ENCODE measurements at places on chromosomes 12 and 14.

DNA sequence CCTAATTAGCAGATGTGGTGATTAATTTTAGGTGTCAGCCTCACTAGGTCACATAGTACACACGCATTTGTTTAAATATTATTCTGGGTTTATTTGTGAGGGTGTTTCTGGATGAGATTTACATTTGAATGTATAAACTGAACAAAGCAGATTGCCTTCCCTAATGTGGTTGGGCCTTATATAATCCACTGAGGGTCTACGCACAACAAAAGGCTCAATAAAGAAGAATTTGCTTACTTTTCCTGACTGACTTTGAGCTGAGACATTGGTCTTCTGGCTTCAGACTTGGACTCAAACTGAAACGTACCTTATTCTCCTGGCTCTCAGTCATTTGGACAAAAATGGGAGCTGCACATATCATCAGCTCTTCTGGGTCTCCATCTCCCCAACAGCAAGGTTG lies 1132.3 kb upstream of the FLRT2 start:
- no peak for DNase-seq

- DNase-seq, result no peak
These were observed 9.1 kb downstream of the C1R start for GRCh38 chr12:7083125-7083524.

- no peak for DNase-seq
These were observed 365.5 kb upstream of the GARIN6 start for GRCh38 chr12:99282086-99282485.

DNA sequence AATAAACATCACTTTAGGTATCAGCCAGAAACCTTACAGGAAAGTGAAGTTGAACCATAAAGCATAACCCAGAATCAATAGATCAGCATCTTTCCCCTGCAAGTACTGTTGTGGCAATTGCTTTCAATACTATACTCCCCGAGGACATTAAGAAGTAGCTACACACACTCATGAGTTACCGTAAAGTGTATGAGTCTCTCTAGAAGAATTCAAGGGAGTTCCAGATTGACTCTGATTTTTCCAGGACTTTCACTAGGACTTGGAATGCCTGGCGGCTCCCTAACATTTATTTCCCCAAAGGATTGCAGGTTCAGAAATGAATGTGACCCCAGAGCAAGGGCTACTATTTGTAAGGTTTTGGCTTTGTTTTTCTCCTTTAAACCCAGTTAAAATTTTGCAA lies 465.4 kb upstream of the MDGA2 start:
- DNase-seq, result no peak

GRCh38 chr14:60495946-60496345 lies 10.1 kb upstream of the C14orf39 start:
- DNase-seq, result no peak

DNA sequence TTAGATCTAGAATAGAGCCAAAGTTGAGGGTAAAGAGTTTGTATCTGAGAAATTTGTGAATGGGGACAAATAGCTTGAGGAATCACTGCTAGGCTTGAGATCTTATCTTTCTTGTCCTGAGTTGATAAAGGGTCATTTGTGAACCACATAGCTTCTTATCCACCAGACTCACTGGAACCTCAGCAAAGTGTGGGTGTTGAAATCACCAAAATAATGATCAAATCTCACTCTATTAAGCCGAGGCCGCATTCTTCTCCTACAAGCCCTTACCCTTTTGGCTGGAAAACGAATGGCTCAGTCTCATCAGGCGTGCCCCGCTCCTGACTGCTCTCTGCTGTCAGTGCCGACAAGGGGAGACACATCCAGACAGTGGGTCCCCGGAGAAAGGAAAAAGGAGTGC lies 240.6 kb downstream of the EGLN3 start:
- DNase-seq, result no peak

- DNase-seq, result peak; percentile 78
These were observed 18.7 kb downstream of the DAD1 start for GRCh38 chr14:22570132-22570949.

DNA sequence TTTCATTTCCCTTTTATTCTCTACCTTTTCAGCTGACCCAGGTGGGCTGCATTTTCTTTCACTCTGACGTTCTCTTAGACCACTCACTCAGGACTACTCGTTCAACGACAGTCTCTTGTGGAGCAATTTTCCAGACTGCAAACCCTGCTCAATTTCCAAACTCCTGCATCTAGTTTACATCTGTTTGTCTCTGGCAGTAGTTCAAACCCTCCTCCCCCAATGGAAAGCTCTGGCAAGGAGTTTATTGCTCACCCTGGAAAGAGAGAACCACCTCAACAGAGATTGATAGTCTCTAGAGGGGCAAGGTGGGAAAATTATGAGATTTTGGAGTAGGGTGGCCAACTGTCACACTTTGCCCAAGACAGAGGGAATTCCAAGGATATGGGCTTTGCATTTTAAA lies 130.2 kb downstream of the TSHR start:
- no peak for DNase-seq

DNA sequence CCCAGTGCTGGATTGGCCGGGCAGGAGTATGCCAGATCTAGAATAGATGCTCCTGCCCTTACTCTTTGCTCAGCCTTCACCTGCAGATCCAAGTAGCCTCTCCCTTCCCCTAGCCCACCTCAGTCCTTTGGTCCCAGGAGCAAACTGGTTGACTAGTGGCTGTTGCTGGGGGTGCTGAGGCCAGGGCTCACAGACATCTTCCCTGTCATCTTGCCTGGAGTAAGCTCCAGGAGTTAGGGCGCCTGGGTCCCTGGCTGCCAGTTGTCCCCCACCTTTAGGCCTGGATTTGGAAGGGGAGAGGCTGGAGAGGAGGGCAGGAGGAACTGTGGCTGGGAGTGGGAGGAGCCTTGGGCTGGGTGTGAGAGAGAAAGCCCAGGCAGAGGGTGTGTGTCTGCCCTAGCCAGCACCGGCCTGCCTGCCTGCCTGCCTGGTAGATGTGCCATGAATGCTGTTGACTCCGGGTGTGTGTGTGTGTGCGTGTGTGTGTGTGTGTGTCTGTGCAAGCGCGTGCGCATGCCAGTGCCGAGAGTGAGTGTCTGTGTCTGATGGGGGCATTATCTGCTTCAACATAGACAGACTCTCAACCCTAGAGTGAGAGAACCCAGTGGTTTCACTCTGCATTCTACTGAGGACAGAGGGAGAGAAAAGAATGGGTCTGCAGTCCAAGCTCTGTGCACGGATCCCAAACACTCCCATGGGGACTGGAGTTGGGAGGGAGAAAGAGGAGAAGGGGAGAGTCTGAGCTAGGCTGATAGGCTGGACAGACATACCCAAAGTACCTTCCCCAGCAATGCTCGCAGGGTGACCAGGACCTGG lies 845 bp upstream of the RARG start:
- no peak for DNase-seq

GRCh38 chr12:48857278-48857994 lies 5.5 kb upstream of the DDX23 start:
- no peak for DNase-seq

- DNase-seq, result no peak
These were observed 136.5 kb upstream of the SFSWAP start for GRCh38 chr12:131574395-131574771.

GRCh38 chr14:104341532-104342434 lies 203.4 kb downstream of the KIF26A start:
- DNase-seq, result peak; percentile 72

GRCh38 chr12:115752913-115753726 lies 524.4 kb downstream of the MED13L start:
- peak; percentile 81 for DNase-seq

DNA sequence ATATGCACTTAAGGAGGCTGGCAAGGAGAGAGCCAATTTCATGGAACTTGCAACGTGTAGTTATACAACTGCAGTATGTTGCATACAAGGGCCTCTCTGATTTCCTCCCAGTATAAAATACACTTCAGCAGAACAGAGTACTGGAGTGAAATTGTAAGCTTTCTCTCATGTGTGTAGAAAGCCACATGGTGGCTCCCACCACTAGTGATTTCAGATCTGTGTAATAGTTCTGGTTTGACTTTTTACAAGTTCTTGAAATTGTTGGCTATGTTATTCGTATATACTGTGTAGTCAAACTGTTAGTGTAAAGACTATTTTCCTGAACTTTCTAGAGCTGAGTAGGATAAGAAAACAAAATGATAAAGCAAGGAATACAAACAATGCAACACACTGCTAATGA lies 16.4 kb upstream of the LMO3 start:
- no peak for DNase-seq

DNA sequence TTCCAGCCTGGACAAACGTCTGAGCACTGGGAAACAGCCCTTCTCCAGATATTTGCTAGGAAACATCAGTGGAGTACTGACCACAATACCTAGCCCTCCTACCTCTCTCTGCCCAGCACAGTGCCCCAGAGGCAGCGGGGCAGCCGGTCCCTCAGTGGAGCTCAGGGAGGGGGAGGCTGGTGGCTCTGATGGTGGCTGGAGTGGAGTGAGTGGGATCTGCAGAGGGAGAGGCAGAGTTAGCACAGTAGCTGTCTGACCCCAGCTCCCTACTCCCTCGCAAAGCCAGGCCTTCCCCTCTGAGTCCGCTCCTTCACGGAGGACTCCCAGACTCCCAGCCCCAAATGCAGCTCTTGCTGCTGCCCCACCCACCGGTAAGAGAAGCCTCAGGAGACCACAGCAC lies 30.0 kb downstream of the NCKAP5L start:
- DNase-seq, result no peak

DNA sequence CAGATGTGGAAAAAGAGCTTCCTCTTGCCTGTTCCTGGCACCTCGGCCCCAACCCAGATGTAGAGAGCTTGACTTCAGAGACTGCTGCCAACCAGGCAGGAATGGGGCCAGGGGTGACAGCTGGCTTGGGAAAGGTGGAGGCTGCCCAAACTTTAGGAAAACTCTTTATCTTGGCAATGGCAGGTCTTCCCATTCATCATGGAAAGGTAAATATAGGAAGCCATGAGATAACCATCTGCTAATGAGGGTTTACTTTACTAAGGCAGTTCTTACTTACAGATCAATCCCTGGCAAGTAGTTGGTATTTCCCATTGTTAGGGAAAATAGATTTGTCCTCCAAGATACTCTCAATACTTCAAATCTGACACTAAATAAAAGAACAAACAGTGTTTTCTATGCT lies 143.1 kb upstream of the NUDT4 start:
- DNase-seq, result no peak

GRCh38 chr12:101857043-101857558 lies 20.3 kb upstream of the DRAM1 start:
- no peak for DNase-seq

DNA sequence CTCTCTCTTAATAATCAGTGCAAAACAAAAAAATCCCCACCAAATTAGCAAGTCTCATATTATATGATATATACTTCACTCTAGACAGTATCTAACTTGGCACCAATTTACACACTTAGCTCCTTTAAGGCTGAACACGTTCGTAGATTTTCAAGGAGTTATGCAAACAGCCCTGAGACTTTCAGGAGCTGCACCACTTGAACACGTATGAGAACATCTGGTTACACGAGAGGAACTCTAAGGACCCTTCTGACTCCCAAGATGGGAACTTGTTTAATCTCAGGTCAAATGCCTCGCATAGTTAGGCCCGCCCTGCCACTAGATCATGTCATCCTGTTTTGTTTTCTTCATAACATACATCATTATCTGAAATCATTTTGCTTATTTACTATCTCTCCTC lies 10.0 kb downstream of the SPRING1 start:
- no peak for DNase-seq

DNA sequence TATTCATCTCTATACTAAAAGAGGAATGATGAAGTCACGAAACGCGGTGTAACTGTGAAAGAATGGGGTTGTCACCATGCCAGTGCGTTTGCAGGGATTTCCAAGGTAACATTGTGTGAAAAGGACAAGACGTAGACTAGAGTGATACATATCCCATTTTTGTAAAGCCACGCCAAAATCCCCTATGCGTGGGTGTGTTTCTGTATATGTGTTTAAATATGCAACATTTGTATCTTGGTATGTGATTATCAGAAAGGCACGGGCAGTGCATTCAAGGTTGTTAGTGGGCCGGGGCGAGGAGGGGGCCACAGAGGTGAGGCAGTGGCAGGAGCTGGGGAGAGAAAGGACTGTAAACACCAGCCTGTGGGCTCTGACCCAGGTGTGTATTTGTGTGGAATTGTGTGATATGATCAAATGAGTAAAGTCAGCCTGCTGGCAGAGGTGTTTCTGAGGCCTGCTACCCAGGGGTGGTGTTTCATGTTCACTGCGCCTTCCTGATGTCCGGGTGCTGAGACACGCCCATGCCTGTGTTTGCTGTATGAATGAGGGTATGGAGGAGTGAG lies 137.8 kb downstream of the ADGRD1 start:
- no peak for DNase-seq

DNA sequence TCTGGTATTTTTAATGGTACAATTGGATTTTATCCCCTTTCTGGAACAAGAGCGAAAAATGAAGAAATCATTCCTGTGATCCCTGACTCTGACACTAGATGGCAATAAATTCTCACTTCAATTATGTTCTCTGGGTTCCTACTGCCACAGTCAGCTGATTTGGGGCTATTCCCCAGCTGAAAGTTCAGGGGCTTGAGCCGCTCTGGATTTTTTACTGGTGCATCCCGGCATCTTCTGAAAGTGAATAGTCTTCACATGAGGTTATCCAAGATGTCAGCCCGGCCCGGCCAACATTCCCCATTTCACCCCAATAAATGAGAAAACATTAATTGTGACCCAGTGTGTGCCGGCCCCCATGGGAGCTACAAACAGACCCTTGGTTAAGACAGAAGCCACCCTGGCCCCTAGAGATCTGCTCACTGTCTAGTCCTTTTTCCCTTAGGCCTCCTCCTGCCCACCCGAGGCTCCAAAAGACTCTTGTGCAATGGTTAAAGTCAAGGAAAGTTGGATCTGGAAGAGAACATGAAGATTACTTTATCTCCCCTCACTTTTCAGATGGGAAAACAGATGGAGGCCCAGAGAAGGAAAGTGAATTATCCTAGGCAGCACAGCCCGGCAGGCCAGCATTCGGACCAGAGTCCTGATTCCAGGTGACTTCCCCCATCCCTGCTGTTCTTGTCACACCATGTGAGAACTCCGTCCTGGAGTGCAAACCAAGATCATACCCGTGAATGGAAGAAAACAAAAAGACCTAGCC lies 20.8 kb downstream of the CKAP4 start:
- peak; percentile 72 for DNase-seq

GRCh38 chr12:91769736-91770135 lies 375.9 kb downstream of the BTG1 start:
- DNase-seq, result peak; percentile 66

- DNase-seq, result no peak
These were observed 40.9 kb downstream of the FRMD6 start for GRCh38 chr14:51692646-51693045.

- no peak for DNase-seq
These were observed 6.8 kb upstream of the RNU7-1 start for GRCh38 chr12:6936636-6937480.

- DNase-seq, result no peak
These were observed 422.3 kb upstream of the DCN start for GRCh38 chr12:91604897-91605296.

Data from SK-N-DZ (cell line).